ENCODE measurements at places on chromosomes 2 and 18.

- no peak for DNase-seq
Observed at GRCh38 chr18:11511434-11512095, 97.8 kb upstream of the SLC35G4 start.

- no peak for DNase-seq
Observed at GRCh38 chr2:135775420-135775819, 33.8 kb downstream of the UBXN4 start.

DNA sequence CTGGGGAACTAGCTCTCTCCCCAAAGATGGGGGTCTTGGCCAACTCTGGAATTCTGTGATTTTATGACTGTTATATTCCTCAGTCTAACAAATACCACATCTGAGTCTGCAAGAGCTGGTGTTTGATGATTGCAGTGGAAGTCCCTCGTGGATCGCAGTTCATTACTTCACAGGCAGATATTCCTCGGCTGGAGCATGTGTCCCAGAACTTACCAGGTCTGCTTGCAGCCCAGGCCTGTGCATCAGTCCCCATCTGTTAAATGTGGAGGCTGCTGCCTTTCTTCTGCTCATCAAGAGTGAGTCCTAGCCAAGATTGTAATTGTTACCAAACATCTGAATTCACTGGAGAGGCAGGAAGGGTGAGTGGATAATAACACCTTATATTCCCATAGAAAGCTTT, 55.5 kb downstream of the PRKCE start:
- DNase-seq, result no peak

DNA sequence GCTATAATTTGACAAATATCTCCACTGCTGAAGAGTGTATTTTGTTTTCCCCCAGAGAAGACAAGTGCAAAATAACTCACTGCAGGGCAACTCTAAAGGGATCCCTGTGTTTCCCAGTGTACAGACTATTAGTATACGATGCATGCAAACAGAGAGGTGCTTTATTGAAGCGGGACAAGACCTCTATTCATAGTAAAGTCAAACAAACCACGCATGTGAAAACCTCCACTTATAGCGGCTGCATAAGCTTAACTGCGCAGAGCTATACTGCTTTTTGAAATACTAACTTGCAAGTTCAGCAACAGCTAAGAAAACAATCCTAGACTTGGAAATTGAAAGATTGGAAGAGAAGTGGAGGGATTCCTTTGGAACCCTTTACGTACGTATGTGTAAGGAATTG, 15.6 kb downstream of the RNF144A start:
- DNase-seq, result no peak

GRCh38 chr2:45974762-45975408, 322.3 kb upstream of the EPAS1 start:
- DNase-seq, result no peak
